ENCODE measurements at places on chromosomes 11 and 22.

GRCh38 chr22:20563941-20564371 is 56.5 kb downstream of the MED15 start:
- no peak for DNase-seq

- no peak for DNase-seq
Observed at GRCh38 chr11:65903068-65903481, 2.9 kb upstream of the FOSL1 start.

DNA sequence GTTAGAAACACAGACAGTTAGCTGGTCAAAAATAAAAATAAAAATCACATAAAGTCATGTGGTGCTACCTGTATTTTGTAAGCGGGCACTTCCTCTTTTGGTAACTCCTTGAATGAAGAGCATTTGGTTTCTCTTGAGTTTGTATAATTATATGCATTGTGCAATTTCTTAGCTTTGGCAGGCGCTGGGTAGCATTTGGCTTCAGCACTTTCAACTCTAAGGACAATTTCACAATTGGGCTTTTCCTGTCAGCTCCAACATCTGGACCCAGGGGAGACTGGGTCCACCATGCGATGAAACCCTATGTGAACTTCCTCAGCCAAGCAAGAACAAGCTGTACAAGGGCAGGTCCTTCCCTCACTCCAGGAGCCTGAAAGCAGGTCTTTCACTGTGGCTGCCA is 169.1 kb downstream of the RRAS2 start:
- DNase-seq = no peak

DNA sequence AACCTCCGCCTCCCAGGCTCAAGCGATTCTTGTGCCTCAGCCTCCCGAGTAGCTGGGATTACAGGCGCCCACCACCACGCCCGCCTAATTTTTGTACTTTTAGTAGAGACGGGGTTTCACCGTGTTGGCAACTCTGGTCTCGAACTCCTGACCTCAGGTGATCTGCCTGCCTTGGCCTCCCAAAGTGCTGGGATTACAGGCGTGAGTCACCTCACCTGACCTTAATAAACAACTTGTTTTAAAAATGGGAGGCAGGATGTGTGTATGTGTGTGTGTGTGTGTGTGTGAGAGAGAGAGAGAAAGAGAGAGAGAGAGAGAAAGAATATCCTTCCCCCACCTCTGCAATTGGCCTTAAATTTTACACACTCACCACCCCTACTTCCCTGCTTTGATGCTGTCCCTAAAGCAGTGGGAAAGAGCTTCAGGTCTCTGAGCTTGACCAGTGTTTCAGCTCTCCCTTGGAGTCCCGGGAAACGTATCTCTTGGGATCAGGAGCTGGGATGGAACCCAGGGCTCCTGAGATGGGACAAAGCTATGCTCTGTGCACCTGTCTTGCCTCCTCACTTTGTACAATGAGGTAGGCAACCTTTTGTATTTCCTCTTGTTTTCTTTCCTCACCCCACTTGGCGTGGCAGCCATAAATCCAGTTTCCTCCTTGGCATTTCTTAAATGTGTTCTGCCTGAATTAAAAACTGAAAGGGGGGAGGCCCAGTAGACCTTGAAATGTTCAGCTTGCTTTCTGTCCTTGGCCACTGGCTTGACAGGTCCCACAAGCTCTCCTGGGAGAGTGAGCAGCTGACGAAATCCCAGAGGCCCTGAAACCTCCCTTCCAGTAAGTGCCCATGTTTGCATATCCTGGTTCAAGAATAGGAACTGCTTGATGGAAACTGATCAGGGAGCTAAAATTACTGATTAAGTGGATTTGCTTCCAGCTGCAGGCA is 17.8 kb upstream of the XBP1 start:
- no peak for DNase-seq

DNA sequence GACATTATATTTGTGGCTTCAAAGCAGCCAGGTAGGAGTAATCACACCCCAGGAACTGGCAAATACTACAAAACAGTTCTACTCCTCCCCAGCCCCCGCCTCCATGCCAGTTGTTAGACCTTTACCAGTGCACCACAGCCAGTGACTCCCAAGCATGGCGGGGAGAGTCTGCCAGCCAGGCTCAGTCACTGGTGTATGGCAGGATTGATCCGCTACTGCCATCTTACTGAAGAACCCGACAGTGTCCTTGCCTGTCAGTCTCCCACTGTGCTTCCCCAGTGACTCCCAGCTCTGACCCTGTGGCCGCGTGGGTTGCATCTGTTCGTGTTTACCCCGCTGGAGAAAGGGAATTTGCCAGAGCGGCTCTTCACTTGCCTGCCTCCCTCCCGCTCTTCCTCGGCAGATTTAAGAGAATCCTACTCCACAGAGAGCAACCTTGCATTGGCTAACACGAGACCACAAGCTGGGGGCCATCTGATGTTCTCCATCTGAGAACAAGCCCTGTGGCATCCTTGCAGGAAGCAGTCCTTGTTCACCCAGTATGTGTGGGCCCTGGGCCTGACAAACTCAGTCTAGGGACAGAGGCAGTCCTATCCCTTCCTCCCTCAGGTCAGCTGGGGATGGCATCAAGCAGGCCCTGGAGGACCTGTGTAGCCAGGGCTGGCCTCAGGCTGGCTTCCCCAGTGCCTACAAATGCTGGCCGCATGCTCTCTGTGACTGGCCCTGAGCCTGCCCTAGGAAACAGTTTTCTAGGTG is 33.1 kb downstream of the GNAZ start:
- DNase-seq = no peak

DNA sequence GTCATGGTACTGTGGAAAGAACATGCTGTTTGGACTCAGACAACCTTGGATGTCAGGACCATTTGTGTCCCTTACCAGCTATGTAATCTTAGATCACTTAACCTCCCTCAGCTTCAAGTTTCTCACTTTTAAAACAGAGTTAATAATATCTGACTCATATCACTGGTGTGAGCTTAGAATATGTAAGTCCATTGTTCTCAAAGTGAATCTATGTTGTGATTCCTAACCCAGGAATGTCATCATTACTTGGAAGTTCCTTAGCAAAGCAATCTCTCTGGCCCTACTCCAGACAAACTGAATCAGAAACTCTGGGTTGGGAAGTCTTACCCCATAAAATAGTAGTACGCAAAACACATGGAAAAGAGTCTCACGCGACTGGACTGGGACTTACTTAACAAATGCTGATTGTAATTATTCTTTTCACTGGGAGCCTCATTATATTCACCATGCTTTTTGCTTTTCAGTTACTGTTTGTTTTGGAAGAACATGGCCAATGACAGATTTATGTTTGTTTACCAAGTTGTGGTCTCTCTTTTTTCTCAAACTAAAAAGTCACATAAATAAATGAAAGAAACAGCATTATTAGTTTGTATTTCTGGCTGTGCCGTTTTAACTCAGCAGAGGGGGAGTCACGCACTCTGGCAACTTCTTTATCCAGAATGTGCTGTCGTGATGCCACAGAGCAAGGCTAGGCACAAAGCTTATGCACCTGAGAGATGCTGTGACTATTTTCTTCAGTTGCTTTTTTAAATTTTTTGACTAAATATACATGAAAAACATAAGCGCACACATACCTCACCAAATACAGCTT is 217.7 kb upstream of the CTSC start:
- no peak for DNase-seq

GRCh38 chr11:94694309-94695060 is 73.7 kb upstream of the AMOTL1 start:
- DNase-seq = no peak

- DNase-seq = no peak
Observed at GRCh38 chr11:11866203-11866602, 24.4 kb downstream of the USP47 start.

DNA sequence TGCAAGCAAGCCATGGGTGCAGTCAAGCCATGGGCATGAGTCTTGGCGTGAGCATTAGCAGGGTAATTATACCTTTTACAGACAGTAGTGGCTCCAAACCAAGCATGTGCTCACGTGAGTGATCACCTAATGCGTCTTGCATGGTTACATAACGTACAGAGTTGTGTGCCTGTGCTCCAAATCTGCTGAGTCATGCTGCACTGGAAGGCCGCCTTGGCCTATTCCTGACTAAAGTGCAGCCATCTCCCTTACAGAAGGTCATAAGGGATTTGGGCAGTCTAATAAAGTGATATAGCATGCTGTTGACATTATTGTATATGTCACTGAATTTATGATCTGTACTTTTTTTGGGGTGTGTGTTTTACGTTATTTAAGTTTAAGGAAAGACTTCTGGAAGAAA is 102.4 kb downstream of the ARHGAP42 start:
- DNase-seq = no peak

DNA sequence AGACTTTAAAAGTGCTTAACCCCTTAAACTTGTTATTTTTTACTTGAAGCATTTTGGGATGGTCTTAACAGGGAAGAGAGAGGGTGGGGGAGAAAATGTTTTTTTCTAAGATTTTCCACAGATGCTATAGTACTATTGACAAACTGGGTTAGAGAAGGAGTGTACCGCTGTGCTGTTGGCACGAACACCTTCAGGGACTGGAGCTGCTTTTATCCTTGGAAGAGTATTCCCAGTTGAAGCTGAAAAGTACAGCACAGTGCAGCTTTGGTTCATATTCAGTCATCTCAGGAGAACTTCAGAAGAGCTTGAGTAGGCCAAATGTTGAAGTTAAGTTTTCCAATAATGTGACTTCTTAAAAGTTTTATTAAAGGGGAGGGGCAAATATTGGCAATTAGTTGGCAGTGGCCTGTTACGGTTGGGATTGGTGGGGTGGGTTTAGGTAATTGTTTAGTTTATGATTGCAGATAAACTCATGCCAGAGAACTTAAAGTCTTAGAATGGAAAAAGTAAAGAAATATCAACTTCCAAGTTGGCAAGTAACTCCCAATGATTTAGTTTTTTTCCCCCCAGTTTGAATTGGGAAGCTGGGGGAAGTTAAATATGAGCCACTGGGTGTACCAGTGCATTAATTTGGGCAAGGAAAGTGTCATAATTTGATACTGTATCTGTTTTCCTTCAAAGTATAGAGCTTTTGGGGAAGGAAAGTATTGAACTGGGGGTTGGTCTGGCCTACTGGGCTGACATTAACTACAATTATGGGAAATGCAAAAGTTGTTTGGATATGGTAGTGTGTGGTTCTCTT is 2.8 kb downstream of the MALAT1 start:
- DNase-seq = no peak

DNA sequence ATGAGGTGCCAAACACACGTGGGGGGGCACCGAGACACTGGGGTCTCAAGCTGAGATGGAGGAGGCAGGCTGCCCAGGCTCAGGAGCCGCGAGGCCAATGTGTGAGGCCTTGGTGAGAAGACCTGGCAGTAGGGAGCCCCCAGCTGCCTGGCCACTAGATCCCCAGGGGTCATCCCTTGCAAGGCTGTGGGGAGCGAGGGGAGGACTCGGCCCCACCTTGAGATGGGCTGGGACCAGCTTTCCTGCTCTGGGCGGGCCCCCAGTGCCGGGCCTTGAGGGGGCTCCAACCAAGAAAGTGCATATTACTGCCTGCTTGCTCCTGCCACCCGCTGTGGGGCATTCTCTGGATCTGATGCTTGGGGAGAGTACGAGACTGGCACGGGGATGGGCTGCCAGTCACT is 107.0 kb downstream of the CTTN start:
- no peak for DNase-seq

- DNase-seq = no peak
Observed at GRCh38 chr11:35425603-35426212, 6.3 kb upstream of the SLC1A2 start.

- DNase-seq = no peak
Observed at GRCh38 chr11:44826922-44827643, 100.3 kb downstream of the TSPAN18 start.

- DNase-seq = no peak
Observed at GRCh38 chr11:2383852-2384804, 7.0 kb downstream of the CD81 start.

GRCh38 chr11:67634366-67635230 is 4.9 kb upstream of the NUDT8 start:
- DNase-seq = no peak

GRCh38 chr11:12175694-12176241 is 65.4 kb downstream of the MICAL2 start:
- no peak for DNase-seq

All from NCI-H1930 (cell line).